ENCODE measurements at places on chromosomes 16 and 17. TPM values are rescaled to one million over a fixed set of nuclear protein-coding genes. Genes with fewer than 3 reads are reported as not detected.

Gene CPNE7
- polyA plus RNA-seq: 6.4 TPM

GRCh38 chr16:35210681-35211433 is 1751.4 kb downstream of the TP53TG3F start:
- no peak for DNase-seq

Gene USP43
- polyA plus RNA-seq: 8.7 TPM

Gene NOG
- 1.9 TPM for polyA plus RNA-seq

DNA sequence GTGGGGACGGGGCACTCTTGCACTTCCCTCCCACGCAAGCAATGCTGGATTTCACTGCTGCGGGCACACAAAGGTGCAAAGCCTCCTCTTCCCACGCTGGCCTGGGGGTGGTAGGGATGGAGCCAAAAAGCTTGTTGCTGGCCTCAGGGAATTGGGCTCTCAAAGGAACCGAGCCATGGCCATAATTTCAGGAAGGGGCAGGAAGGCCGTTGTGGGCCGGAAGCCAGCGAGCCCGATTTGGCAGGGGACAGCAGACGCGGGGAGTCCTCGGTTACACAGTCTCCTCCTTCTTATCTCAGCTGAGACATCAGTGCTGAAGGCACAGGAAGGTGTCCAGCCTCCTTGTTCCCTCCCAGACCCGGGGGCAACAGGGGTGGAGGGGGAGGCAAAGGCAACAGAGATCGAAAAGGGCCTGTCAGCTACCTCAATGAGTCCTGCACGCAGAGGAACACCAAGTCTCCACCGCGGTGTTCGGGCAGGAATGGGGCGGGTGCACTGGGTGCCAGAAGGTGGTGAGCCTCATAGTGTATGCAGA is 59.5 kb downstream of the SLFN11 start:
- no peak for DNase-seq

Gene NHLRC4
- 9.1 TPM for polyA plus RNA-seq

- DNase-seq: no peak
Measured at GRCh38 chr16:12098429-12099310, 122.1 kb downstream of the SNX29 start.

Gene PIK3R5
- 0.99 TPM for polyA plus RNA-seq

- no peak for DNase-seq
Measured at GRCh38 chr17:65856865-65857264, 295.4 kb upstream of the AXIN2 start.

DNA sequence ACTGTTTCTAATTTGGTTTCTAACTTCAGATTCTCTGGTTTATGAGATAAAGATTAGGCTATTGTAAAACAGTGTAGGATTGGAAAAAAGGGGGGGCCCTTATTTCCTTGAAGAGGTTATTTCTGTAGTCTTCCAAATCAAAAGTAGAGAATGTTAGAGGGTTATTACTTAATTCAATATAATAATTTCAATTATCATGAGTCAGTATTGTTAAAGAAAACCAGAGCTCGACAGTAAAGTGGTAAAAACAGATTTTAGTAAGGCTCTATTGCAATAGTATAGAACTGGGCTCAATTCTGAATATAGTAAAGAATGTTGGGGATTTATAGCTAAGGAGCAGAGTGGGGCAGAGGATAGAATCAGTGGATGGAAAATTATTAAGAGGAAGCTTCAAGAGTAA is 140.0 kb downstream of the TANC2 start:
- no peak for DNase-seq

DNA sequence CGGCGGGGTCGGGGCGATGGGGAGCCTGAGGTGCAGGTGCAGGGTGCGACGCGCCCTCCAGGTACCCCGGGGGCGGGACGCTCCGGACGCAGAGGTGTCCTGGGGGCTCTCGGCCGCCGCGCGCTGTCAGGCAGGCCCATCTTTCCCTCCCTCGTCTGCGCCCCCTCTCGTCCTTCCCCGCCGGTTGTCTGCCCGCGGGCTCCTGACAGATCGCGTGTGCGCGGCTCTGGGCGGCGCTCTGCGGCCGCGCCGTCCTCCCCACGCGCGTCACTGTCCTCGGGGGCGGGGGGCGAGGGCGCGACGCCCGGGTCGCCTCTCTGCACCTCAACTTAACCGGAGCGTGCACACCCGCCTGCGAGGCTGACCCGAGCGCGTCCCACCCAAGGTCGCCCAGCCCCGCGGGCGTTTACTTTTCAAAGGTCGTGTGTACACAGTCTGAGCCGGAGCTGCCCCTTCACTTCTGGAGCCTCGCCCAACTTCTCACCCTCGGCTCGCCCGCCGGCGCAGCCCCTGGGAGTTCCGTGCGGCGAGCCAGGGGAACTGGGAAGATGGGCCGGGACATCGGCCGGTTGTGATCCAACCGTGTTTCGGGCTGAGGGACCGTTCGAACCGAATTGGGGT is 512 bp downstream of the AKAP1 start:
- DNase-seq: peak; percentile 29

DNA sequence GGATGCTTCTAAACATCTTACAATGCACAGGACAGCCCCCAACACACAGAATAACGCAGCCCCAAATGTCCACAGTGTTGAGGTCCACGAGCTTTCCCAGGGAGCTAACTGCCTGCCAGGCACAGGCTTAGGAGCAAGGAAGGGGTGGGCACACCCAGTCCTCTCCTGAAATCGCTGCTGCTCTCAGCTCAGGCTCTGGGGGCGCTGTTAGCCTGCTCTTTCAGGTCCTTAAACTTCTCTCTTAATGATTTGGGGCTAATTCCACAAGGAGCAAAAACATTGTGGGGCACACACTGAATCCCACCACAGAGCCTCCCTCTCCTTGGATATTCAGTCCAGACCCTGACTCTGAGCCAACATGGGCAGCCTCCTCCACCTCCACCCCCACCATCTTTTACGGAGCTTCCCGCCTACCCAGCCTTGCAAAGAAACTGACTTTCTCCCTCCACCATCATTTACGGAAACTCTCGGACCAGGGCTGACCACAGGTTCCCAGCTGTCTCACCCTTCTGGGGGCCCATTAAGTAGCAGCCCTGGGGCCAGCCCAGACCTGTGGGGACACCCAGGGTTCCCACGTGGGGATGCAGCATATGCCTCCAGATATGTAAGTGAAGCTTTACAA is 1.1 kb downstream of the CD300H start:
- DNase-seq: no peak

DNA sequence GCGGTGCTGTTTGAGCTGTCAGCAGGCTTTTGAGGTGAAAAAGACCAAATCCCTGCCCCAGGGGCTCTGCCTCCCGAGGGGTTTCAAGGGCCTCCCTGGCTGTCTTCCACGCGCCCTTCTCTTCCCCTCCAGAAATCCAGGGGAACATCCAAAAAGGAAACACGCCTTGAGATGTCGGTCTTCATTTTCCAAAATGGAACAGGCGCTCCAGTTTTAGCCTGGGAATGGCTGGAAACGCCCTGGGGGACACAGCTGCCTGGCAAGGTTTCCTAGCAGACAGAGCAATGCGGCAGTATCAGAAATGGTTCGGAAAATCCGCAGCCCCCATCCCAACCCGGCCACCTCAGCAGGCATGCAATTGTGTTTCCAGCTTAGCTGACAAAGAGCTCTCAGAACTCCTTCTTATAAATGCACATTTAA is 16.6 kb upstream of the LITAF start:
- no peak for DNase-seq

GRCh38 chr16:72937360-72937759 is 110.6 kb downstream of the ZFHX3 start:
- DNase-seq: no peak

DNA sequence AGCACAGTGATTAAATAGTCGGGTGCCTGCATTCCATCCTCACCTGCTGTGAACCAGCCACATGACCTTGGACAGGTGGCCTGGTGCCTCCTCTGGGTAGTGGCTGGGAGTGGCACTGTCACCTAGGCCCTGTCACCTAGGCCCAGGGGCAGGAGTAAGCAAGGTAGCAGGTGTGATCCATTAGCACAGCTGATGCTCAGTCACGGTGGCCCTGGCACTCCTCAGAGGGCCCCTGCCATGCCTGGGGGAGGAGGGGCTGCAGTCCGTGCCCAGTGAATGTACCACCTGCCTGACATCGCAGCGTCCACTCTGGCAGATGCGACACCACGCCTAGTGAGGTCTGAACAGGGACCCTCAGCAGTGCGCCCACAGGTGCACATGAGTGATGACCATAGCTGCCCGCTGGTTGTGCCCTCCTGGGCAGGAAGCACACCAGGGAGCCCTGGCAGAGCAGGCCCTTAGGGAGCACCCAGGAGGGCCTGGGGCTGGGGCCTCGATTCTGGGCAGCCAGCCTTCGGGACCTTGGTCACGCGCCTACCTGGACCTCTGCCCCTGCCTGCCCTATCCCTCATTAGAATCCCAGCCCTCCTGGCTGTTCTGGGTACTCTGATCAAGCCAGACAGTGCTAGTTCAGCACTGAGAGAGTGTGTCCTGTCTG is 33.1 kb upstream of the CRISPLD2 start:
- DNase-seq: no peak

GRCh38 chr17:676060-676700 is 38.5 kb downstream of the VPS53 start:
- no peak for DNase-seq

DNA sequence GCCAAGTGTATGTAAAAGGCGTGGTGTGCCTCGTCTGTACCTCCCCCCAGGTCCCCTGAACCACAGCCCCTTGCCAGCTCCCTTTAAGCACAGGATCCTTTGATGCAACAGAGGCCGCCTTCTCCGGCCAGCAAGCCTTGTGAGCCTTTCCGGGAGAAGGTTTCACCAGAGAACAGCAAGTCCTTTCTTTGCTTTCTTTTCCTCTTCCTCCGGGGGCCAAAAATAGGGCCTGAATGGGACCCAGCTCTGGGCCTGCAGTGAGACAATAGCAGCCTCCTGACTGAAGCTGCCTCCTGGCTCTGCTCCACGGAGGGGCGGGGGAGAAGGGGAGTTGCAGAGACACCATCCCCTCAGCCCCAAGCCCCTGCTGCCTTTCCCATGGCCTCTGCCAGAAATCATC is 9.0 kb downstream of the ADGRG1 start:
- no peak for DNase-seq

GRCh38 chr16:49365711-49366509 is 7.7 kb upstream of the C16orf78 start:
- no peak for DNase-seq

GRCh38 chr16:49693445-49693844 is 162.5 kb downstream of the ZNF423 start:
- DNase-seq: no peak

GRCh38 chr16:79972053-79972704 is 371.6 kb upstream of the MAF start:
- DNase-seq: no peak

DNA sequence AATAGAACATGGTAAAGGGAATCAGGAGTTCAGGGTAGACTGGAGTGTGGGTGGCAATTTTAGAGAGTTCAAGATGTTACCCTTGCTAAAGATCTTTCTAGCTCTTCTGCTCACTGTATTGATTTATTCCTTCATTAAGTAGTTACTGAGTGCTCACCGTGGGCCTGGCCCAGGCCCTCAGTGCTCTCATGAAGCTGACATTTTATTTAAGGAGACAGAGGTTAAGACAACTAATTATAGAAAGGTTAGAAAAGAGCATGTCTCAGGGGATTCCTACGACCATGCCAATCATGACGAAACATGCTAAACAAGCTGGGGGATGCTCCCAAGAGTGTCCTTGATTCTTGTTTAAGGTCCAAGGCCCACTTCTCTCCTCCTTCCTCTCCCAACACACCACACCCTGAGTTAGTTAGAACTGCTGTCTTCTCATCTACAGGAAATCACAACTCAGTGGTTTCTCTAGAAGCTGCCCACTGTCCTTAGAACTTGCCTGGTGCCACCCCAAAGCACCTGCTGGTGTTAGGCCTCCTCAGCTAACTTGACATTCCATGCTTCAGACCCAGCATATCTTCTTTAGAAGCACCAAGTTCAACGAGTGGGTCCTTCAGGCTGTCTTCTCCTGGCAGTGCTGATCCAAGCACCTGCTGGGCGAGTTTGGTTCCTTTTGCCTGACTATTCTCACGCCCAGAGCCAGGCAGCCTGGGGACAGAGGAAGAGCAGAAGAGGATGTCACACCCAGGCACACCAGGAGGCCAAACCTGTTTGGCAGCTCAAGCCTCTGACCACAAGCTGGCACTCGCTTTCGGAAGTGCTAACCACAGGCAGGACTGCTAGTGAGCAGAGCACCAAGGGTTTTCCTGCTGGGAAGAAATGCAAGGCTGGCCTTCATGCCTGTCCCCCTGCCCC is 79.0 kb downstream of the GAS7 start:
- no peak for DNase-seq

Gene ALOX15B
- 0.84 TPM for polyA plus RNA-seq

DNA sequence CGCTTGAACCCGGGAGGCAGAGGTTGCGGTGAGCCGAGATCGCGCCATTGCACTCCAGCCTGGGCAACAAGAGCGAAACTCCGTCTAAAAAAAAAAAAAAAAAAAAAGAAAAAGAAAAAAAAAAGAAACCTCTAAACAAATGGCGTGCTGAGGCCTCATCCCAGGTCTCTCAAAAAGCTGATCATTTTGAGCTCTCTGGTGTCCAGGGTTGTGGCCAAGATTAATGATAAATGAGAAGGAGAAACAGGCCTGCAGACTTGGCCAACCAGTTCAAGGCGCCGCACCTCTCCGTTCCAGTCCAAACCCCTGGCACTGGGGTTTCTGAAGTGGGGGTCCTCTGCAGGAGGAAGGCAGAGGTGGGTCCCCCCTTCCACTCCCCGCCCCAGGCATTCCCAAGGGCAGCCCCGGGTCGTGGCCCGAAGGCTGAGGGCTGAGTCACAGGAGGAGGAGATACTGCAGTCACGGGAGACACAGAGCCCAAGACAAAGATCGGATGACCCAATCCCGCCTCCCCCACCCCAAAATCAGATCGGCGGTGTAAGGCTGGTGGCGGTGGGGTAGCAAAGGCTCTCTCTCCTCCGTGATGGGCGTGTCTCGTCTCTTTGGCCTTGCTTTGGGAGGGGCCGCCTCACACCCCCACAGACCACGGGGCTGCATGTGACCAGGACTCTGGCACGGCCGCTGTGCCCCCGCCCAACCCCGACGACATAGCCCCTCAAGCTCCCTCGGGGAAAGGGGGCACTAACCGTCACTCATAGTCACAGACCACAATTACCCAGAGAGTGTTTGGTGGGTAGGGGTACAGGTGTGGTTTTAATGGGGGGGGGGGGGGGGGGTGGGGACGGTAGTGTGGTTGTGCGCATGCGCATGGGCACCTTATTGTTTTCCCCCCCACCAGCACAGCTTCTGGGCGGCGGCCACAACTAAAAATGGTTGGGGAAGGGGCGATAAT is 1.1 kb downstream of the VAT1 start:
- DNase-seq: no peak

GRCh38 chr17:62121025-62121730 is 56.1 kb upstream of the MED13 start:
- DNase-seq: no peak

DNA sequence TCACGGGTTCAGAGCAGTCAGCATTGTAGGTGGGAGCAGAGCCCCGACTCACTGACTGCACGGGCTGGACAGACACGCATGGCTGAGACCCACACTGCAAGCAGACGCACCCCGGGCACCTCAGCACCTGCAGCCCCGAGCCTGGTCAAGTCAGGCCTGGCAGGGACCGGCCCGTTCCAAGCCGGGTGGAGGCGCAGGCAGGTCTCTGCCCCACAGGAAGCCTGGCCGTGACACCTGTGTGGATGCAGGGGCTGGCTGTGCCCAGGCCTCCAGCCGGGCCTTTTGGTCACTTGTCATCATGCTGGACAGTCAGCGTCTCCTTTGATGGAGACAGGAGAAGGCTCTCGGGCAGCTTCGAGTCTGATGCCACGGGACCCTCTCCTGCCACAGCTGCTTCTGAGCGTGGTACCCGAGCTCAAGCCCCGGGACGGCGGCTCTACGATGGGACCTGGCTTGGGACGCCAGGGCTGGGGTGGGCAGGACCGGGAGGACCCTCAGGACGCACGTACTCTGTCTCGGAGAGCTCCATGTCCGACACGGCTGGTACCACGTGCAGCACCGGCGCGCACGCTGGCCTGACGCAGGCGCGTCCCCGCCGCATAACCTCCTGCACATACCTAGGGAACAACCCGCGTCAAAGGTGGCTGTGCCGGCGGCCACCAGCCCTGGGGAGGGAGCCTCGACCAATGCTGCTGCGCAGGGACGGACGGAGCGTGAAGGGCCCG is 7.9 kb downstream of the PDIA2 start:
- no peak for DNase-seq

Data from left renal cortex interstitium (tissue), 4 donors.